ENCODE measurements at places on chromosomes 12 and 14.

- DNase-seq: no peak
Measured at GRCh38 chr14:51880835-51881580, 20.6 kb downstream of the GNG2 start.

GRCh38 chr14:101253948-101254347, 307.3 kb upstream of the DIO3 start:
- DNase-seq: no peak

- no peak for DNase-seq
Measured at GRCh38 chr12:101552277-101552676, 42.5 kb upstream of the MYBPC1 start.

GRCh38 chr14:99880651-99881420, 87.6 kb downstream of the EML1 start:
- no peak for DNase-seq

GRCh38 chr14:94392510-94392935, 4.1 kb upstream of the SERPINA1 start:
- no peak for DNase-seq

GRCh38 chr12:8771072-8771471, 51.3 kb upstream of the A2ML1 start:
- no peak for DNase-seq

DNA sequence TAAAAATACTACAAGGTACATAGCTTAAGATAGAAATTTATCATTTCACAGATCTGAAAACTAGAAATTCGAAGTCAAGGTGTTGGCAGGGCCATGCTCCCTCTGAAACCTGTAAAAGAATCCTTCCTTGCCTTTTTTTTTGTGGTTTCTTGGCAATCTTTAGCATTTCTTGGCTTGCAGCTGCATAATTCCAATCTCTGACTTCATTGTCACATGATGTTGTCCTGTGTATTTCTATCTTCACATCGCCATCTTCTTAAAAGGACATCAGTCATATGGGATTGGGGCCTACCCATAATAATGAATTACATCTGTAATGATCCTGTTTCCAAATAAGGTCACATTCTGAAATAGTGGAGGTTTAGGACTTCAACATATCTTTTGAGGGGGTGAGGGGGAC, 250.4 kb downstream of the TMTC2 start:
- no peak for DNase-seq

- no peak for DNase-seq
Measured at GRCh38 chr12:5008661-5009060, 35.0 kb upstream of the KCNA5 start.

DNA sequence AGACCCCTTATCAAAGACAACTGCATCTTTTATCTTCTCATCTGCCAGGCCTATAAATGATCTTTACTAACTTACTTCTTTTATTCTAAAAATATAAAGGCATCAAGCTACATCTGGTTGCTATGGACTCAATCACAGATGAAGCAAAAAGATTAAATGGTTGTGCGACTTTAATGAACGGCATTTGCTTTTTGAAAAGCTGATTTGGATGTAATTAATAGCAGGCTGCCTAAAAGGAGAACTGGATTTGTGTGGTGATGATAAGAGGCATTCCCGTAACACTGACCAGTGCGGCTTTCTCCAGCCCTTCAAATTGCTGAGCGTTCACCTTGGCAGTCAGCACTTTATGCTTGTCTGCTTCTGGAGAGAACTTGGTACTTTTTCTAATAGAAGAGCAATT, 103.8 kb downstream of the ARMH4 start:
- no peak for DNase-seq

GRCh38 chr12:9669534-9669933, at the start of gene CLEC2D:
TSS of gene CLEC2D (plus strand) at chr12:9669713. CDS start at chr12:9669735, 22 bp downstream.
- DNase-seq: no peak

DNA sequence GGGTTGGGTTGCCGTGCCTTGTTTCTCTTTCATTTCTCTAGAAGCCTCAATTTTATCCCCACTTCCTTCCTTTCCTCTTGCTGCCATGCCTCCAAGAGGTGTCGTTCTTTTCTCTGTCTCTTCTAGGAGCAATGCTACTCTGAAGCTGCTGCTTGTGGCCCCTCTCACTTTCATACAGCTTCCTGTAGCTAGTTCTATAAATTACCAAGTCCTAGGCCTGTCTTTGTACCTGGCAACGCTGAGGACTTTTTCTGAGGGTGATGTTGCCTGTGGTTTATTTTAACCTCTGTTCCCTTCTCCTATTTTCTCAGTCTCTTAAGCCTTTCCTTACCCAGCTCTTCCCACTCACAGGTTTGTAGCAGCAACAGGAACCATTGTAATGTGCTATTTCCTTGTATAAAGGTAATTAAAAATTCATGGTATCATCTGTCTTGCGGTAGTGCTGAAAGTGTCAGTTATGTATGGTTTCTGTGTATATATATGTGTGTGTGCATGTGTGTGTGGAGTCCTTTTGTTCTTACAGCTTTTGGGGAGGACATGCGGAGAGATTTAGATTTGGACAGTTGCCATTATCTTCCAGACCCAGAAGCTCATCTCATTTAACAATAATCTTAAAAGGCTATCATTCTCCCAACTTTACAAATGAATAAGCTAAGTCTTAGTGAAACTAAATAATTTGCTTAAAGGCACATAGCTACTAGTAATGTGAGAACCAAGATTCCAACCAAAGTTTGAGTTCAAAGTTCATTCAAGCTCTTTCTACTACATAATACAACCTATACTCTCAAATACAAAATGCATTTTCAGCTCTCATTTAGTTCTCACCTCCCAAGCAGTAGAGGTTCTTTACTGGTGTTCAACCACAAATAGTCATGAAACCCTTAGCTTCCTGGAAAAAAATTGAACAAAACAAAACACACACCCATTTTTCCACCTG, 43.8 kb downstream of the DDHD1 start:
- DNase-seq: peak; percentile 24

GRCh38 chr12:11756523-11756922, 107.0 kb downstream of the ETV6 start:
- no peak for DNase-seq

DNA sequence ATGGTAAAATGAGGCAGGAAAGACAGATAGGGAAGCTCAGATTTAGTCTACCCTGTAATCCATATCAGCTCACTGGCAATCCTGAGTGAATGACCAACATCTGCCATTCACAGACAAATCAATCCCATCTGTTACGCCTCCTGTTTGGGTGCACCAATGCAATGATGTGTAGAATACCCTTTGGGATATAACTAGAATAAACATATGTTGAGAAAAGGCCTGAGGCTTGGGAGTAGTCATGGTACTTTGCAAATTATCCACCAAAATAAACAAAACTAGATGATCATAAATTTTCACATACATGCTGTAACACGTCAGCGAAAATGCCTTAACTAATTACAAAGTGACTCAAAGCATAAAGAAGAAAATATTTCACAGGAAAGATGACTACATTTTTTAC, 78.8 kb downstream of the KCNC2 start:
- DNase-seq: no peak

- no peak for DNase-seq
Measured at GRCh38 chr14:30960216-30960615, 65.2 kb upstream of the AP4S1 start.

GRCh38 chr14:53715193-53715721, 241.4 kb downstream of the BMP4 start:
- no peak for DNase-seq

- no peak for DNase-seq
Measured at GRCh38 chr14:38623661-38624060, 367.8 kb upstream of the CLEC14A start.

DNA sequence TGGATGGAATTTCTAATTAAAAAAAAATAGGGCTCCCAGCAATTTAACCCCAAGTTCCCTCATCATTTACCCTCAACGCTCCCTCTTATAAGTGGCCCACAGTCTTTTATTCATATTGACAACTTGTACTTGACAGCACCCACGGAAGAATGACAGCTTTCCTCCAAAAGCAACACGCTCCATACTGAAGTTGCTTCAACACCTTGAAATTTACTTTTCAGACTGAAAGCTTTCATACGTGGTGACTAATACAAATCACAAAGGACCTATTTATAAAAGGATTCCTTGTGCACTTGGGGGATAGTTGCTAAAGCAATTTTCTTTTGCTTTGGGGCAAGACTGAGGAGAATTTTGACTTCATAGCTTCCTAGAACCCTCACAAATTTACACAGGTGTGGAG, 1629.4 kb upstream of the SEL1L start:
- DNase-seq: no peak

- DNase-seq: no peak
Measured at GRCh38 chr12:56236091-56236490, 6.2 kb downstream of the SLC39A5 start.

- no peak for DNase-seq
Measured at GRCh38 chr12:88445705-88446394, 134.4 kb downstream of the KITLG start.

DNA sequence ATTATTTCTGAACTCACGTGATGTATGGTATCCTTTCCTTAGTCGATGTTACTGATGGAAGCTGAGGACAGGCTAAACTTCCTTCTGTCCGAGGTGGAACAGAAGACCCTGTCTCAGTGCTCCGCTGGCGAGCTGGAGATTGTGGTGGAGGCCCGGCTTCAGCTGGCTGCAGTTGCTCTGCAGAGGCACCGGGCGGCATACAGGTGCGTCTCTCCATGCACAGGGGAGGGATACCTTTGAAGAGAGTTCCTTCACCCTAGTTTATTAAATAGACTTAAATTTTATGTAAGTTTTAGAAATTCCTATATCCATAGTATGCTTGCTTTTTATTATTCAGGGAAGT, 186.7 kb upstream of the NEDD1 start:
- no peak for DNase-seq
